ENCODE measurements at places on chromosomes 2 and 18.
A peak's percentile ranks its signal among the peaks of the same experiment; 100 is the strongest.

DNA sequence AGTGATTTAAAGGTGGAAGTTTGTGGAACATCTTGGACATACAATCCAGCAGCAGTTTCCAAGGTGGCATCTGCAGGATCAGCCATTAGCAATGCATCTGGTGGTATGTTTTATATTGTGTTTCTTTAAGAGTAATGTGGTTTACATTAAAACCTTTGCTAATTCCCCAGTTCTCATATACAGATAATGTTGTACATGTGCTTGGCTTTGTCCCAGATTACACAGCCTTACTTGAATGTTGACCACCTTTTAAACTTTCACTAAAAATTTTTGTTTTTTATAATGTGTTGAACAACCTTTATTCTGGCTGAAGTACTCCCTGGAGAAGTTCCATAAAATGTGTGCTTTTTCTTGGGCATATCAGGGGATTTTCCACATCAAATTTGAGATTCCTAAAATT is 57.5 kb downstream of the MIB1 start:
- DNase-seq = no peak

DNA sequence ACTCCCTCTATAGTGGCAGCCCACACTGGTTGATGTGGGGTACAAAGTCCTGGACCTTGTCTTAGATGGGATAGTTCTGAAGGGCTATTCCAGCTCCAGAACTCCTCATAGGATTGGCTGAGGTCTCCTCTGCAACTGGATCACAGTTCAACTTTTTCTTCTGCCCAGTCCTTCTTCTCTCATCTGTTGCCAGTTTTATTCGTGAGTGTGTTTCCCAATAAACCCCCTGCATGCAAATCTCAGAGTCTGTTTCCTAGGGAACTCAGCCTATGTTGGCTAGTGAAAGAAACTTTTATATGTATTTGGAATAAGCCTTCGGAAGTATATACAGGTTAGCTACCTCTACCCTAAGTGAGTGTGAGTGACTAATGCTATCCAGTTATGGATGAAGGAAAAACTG is 823.4 kb downstream of the SLC4A3 start:
- DNase-seq = no peak

- no peak for DNase-seq
These were observed 203.4 kb downstream of the TPGS2 start for GRCh38 chr18:36625386-36625785.

- no peak for DNase-seq
These were observed 422.8 kb upstream of the ZEB2 start for GRCh38 chr2:144942516-144943256.

DNA sequence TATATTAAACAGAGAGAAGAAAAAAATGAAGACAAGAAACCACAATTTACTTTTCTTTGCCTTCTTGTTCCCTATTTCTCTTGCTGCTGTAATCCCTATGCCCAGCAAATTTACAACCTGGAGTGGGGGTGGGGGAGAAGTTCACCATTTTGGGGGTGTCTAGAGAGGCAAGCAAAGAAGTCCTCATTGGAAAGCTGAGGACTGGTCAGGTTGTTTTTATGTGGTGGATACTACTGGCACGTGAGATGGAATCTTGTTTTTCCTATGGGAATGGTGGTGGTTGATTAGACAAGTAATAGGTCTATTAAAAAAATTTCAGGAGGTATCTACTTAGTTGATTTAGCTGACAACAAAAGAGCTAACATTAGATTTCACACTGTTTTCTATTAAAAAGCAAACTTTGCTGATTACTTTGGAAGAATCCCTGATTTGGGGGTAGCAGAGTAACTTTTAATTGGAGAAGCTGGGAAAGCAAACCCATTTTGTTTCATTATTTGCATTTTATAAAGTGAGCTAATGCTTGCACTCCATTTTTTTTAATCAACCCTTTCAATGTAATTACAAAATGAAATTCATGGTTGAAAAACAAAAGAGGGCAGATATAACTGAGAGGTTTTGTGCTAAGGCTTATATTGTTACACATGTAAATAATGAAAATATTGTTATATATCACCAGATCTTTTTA is 6.0 kb downstream of the POU3F3 start:
- no peak for DNase-seq

DNA sequence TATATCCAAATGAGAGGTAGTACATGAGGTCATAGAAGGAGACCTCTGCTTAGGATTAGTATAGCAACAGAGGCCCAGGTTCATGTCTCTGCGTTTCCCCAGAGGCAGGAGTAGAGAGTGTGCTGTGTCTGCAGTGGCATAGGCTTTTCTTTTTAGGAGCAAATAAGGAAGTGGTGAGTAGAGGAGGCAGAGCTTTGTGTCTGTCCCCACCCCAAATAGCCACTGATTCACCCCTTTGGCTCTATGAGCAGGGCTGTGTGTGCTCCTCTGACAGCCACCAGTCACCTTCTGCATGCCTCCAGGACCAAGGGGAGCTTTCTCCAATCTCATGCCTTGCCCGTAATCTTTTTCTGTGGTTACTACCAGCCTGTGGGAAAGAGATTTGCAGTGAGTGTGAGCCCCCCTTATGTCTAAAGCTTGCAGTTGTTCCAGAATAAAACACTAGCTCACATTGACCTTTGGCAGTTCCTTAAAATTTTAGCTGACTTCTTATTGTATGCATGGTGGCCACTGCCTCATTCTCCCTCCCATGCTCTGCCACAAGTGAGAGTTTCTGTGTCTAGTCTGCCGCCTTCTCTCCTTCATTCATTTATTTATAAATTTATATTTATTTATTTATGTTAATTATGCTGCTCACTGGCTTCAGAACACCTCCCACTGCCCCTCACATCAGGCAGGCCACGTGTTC is 23.5 kb upstream of the ELAC1 start:
- no peak for DNase-seq

- peak; percentile 5 for DNase-seq
These were observed 8.2 kb downstream of the CAPN10 start for GRCh38 chr2:240594511-240595380.

GRCh38 chr2:147913701-147914480 is 69.1 kb downstream of the ACVR2A start:
- peak; percentile 32 for DNase-seq

DNA sequence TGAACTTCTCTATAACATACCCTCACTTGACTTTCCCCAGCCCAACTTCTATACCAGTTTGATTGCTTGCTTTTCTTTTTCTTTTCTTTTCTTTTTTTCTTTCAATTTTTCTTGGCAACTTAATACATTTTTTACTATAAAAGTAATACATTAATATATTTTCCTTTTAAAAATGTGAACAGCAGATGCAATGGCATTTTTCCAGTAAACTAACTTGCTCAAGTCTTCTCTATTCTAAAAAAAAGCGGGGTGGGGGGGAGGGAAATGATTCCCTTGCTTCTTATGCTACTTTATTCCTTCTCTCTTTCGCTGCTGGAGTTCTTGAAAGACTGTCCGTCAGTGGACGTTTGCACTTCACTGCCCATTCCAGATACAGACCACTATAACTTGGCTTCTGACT is 70.5 kb downstream of the RBMS1 start:
- no peak for DNase-seq

- peak; percentile 86 for DNase-seq
These were observed 100.8 kb downstream of the NEDD4L start for GRCh38 chr18:58144671-58145285.

DNA sequence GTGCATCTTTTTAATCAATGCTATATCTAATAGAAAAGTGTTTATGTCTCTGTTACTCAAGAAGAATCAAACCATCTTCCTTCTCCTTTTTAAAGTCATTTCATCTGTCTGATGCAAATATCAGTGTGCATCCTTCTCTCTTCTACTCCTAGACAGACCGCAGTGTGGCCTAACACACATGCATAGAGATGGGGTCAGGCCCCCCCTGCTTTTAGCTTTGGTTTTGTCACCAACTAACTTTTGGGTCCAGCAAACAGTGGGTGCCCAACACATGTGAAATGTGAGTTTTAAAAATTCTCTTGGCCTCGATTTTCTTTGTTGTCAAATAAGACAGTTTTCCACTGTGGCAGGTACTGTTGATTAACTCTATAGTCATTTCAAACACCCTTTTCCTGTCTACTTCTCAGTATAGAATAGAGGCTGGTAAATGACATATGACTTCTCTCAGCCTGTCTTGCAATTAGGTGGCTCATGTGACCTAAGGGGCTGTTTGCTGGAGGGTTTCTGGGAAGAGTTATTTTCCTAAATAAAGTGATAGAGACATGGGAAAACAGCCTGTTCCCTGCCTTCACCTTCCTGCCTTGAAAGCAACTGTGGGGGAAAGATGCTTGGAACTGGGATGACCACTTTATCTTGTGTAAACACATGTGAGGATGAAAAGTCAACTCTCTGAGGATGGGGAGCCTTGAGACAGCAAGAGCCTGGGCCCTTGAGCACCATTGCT is 65.7 kb upstream of the DARS1 start:
- no peak for DNase-seq

DNA sequence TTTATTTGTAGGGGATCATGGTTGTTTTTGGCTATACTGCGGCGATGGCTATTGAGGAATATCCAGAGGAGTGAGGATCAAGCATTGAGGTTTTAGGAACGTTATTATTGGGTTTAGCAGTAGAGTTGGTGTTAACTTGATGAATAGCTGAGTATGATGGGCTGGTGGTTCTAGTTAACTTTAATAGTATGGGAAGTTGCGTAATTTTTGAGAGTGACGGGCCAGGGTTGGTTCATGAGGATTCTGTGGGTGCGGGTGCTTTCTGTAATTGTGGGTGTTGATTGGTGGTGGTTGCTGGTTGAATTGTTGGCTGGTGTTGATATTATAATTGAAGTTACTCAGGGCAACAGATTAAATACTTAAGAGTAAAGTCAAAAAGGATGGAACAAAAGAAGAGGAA is 6.0 kb upstream of the RAB6D start:
- no peak for DNase-seq

DNA sequence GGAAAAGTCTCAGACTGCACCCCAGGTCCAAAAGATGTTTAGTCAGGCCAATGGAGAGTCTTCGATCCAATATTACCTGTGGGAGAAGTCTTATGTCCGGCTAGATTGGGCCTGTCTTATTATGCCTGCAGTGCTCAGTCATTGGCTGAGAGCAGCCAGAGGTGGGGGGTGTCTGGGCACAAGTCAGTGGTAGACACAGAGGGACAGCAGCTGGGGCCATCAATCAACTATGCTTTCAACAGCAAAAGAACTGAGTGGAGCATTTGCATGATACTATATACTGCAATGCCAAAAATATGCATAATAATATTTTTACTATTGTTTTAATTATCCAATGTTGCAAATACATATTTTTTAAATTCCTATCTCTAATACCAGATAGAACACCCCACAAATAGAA is 298.6 kb upstream of the CDH20 start:
- peak; percentile 40 for DNase-seq
